ENCODE measurements at places on chromosomes 12 and 14.

- DNase-seq: no peak
Observed at GRCh38 chr12:24748326-24748725, 200.6 kb downstream of the BCAT1 start.

GRCh38 chr12:4108803-4109345 is 164.7 kb upstream of the CCND2 start:
- no peak for DNase-seq

DNA sequence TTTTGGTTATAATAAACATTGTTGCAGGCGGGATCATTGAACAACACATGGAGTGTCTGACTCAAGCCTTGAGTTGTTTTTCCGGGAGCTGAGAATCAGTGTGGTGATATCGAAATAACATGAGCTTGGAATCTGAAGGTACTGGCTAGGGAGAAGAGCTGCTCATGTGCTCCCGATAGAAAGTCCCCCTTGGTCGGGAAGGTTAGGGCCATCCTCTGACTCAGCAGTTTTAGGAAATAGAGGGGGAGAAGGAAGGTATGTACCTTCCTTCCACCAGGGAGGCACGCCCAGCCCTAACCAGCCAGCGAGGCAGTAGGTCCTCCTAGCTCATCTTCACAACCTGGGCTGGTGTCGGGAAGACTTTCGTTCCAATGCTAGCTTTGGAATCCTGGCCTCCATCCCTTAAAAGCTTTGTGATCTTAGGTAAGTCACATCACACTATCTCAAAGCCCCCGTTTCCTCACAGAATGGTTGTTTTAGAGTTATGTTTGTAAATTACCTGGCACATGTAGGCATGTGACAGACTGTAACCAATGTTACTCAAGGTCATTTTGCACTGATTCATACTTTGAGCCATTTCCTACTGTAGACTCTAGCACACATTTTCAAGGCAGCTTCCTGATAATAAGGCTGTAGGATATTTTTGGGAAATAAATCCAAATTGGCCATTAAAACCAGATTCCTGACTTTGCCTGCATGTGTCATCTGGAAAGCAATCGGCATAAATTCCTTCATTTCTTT is 1.9 kb upstream of the RAB35 start:
- no peak for DNase-seq

- no peak for DNase-seq
Observed at GRCh38 chr14:83975841-83976770, 1553.8 kb upstream of the FLRT2 start.

- no peak for DNase-seq
Observed at GRCh38 chr12:7602277-7602676, 63.4 kb downstream of the APOBEC1 start.
